MV-4-11 (cell line): ENCODE measurements at places on chromosomes 11 and 22.

DNA sequence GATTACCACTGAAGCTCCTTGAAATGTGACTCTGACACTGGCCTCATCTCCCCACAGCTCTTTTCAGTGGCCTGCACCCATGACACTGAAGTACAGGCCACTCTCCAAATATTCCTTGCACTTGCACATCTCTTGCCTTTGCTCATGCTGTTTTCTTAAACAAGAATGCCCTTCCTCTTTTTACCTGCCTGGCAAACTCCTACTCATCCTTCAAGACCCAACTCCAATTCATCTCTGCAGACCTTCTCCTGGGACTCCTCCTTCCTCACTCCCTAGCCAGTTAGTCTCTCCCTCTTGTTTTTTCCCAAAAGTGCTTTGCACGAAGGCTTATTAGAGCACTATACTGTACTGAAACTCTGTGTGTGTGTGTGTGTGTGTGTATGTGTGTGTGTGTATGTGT is 2.6 kb downstream of the KCNE3 start:
- DNase-seq, result no peak

DNA sequence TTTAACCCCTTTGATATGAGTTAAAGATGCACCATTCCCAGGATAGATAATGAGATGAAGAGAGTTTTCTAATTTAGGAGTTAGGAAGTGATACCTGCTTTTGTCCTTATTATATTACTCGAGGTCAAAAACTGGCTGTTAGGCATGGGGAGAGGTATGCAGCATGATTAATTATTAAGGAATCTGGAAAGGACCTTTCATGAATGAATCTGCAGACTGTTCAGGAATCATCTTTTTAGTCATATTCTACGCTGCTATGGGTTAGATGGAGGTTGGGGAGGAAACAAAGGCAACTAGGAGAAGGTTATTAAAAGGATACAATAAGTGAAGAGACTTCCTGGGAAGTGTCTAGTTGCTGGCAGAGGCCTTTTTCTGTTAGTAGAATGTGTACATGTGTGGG is 492.4 kb upstream of the CCDC90B start:
- no peak for DNase-seq

- no peak for DNase-seq
Measured at GRCh38 chr11:130125638-130126037, 33.9 kb upstream of the ST14 start.

GRCh38 chr11:98431463-98432359 is 589.0 kb upstream of the CNTN5 start:
- no peak for DNase-seq

GRCh38 chr22:39463931-39464390 is 7.1 kb downstream of the MGAT3 start:
- no peak for DNase-seq

DNA sequence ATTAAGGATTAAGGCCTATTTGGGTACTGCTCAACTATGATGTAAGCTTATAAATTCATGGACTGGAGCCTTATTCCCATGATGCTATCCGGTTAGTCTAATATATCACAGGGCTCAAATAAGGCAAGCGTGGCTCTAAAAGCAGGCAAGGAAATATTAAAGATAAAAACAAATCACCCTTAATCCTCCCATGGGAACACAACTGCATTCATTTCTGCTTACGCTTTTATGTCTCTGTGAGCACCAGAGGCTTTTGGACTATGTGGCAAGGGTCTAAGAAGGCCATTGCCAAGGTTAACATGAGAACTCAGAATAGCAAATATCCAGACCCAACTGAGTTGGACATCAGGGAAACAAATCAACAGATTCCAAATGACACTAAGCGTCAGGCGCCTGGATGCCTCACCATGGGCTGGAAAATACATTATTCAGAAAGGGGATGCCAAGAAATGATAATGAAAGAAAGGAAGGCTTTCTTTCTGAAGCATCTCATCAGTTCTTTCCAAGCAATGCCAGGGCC is 138.1 kb downstream of the SLC1A2 start:
- DNase-seq, result no peak

DNA sequence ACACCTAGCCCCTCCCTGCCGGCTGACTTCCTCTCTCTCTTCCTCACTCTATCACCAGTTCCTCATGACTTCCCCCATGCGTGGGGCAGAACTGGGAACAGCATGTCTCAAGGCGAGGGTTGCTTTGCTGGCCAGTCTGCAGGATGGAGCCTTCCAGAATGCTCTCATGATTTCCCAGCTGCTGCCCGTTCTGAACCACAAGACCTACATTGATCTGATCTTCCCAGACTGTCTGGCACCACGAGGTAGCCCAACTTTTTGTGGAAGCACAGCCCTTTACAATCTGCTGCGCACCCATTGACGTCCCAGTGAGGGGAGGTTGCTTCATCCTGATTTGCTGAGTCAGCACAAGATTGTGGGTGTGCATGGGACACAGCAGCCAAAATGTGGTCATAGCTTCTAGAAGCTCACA is 8.6 kb downstream of the TCN2 start:
- DNase-seq, result no peak

- DNase-seq, result no peak
Measured at GRCh38 chr22:33520904-33521780, 399.1 kb downstream of the LARGE1 start.

- DNase-seq, result no peak
Measured at GRCh38 chr22:17418890-17419324, 49.6 kb downstream of the CECR2 start.

DNA sequence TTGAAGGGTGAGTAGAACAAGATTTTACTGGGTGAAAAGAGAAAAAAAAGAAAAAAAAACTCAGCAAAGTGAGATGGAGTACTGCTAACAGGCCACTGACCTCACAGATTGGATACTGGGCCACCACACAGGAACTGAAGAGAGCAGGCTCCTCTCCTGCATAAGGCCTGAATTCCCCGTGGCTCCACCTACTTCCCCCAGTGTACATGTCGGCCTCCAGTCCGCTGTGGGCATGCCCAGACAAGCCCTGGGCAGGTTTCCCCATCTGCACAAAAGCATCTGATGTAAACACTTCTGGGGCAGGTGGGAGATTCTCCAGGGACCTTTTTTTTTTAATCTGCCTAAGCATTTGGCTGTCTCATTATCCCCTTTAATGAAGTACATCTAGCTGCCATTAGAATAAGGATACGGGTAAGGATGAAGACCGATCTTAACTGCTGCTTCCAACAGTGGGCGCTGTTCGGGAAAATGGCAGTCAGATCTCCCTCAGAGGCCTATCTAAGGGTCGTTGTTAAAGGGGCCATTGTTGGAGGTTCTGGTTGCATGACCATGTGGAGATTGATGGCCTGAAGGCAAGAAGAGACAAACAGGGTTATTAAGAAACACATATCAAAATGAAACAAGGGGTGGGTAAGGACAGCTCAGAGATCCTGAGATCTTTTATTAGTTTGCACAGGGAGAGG is 48.5 kb downstream of the MS4A13 start:
- DNase-seq, result peak; percentile 66

- no peak for DNase-seq
Measured at GRCh38 chr11:104015649-104016415, 20.6 kb upstream of the DDI1 start.

DNA sequence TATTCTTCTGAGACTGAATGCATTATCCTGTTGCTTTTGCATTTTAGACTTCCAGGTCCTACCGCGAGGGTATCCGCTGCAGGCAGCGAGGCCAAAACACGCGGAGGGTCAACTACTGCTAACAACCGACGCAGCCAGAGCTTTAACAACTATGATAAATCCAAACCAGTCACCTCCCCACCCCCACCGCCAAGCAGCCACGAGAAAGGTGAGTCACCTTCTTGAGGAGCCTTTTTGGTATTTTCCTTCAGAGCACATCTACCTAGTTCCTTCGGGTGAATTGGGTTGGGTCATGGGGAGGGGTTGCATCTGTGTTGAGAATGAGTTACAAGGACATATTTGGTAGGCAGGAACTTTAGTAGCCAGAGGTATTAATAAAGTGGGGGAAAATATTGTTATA is 179.8 kb downstream of the NAV2 start:
- no peak for DNase-seq

- DNase-seq, result no peak
Measured at GRCh38 chr11:77503006-77503405, 29.1 kb upstream of the PAK1 start.

DNA sequence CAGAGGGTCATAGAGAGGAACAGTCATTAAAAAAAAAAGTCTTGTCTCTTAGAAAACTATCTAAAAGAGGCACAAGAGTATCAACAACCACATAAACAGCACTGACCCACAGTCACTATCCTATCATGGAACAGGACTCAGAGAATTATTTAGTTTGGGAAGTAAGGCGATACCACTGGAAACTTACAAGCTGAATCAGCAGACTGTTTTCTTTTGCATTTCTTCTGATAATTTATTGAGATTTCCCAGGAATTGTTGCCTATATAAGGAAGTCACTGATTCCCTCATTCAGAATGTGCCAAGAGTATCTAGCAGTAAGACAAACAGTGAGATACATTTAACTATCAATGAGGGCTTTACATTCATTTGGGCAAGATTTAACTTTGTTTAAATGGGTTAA is 304.1 kb downstream of the GUCY1A2 start:
- no peak for DNase-seq

GRCh38 chr22:49400136-49400940 is 427.3 kb downstream of the BRD1 start:
- DNase-seq, result no peak

GRCh38 chr22:25853078-25853477 is 111.1 kb downstream of the MYO18B start:
- no peak for DNase-seq

DNA sequence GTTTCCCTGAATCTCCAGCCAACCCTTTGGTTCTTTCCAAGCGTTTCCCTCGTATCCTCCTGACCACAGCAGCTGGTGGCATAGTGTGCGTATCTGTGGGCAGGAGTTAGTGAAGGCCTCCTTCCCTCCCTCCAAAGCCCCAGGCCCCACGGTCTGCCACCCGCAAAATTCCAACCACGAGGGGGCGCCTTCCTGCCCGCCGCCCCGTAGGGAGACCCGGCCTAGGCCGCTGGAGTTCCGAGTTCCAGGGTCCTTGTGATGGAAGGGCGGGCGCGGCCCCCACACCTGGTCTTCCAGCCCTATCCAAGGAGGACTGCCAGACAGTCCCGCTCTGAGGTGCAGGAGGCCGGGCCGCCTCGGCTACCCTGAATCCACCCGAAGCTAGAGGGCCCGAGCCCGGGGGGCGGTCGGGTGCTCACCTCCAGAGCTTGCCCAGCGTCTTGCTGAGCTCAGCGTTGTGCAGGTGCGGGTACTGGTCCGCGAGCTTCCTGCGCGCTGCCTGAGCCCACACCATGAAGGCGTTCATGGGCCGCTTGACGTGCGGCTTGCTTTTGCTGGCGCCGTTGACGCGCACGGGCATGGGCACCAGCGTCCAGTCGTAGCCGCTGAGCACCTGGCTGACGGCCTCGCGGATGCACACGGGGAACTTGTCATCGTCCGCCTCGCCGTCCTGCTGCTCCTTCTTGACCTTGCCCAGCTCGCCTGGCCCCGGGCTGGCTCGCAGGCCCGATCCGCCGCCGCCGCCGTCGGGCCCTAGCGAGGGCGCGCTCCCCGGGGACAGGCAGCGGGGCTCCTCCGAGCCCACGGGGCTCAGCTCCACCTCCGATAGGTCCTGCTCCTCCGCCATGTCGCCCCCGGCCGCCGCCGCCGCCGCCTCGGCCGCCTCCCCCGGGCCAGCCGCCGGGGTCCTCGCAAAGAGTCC is 1.2 kb downstream of the SOX10 start:
- no peak for DNase-seq

- DNase-seq, result no peak
Measured at GRCh38 chr22:38346506-38346905, 29.3 kb upstream of the CSNK1E start.

DNA sequence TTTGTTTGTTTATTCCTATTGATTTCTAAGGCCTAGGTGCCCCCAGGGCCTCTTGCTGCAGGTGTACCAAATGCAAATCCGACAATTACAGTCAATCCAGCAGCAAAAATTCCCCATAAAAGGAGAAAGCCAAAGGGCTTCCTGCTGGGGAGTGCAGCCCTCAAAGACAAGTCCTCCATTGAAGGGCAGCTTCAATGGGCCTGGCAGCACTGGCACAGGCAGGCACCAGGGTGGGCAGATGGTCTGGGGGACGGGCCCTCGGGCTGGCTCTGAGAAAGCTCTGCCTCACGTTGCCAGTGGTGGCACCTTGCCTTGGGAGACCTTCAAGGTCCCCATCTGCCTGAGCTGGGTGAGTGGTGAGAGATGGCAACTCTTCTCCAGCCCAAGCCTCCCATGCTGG is 128.0 kb downstream of the DSCAML1 start:
- DNase-seq, result no peak
